ENCODE measurements at places on chromosomes 13 and 19.
A peak's percentile ranks its signal among the peaks of the same experiment; 100 is the strongest.

DNA sequence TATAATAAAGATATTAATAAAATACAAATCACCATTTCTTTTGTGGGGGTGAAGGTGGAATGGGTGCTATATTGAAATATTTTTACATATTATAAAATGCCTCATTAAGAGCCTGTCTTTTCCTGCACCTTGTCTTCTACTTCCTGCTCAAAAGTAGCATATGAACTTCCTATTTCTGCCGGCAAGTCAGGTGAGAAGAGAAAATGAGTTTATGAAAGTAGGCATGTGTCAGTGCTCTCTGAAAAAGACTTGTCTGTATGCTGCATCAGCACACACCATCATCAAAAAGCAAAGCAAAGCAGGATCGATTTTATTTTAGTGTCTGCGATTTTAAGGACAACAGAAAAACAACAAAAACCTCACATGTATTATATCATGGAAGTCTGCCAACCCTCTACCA is 114.2 kb downstream of the RAP2A start:
- peaks cover 7% of the 10 kb centered on the region for H3K27me3 ChIP-seq
- no peak overlapping the region for H3K4me3 ChIP-seq
- DNase-seq = no peak
- no peaks in the 10 kb centered on the region for H3K36me3 ChIP-seq
- H3K27ac ChIP-seq = no peak overlapping the region

GRCh38 chr13:41660411-41660810 is 203.1 kb downstream of the RGCC start:
- no peaks in the 10 kb centered on the region for H3K27me3 ChIP-seq
- H3K27ac ChIP-seq = no peak overlapping the region
- H3K36me3 ChIP-seq = peaks cover 3% of the 10 kb centered on the region
- no peak overlapping the region for H3K4me3 ChIP-seq
- H3K4me1 ChIP-seq = peaks cover 14% of the 10 kb centered on the region

GRCh38 chr13:111482126-111482525 is 161.7 kb downstream of the TEX29 start:
- no peak for DNase-seq
- no peak overlapping the region for H3K4me3 ChIP-seq
- H3K27me3 ChIP-seq = peaks cover 2% of the 10 kb centered on the region
- no peaks in the 10 kb centered on the region for H3K4me1 ChIP-seq
- H3K27ac ChIP-seq = no peak overlapping the region
- no peaks in the 10 kb centered on the region for H3K36me3 ChIP-seq

DNA sequence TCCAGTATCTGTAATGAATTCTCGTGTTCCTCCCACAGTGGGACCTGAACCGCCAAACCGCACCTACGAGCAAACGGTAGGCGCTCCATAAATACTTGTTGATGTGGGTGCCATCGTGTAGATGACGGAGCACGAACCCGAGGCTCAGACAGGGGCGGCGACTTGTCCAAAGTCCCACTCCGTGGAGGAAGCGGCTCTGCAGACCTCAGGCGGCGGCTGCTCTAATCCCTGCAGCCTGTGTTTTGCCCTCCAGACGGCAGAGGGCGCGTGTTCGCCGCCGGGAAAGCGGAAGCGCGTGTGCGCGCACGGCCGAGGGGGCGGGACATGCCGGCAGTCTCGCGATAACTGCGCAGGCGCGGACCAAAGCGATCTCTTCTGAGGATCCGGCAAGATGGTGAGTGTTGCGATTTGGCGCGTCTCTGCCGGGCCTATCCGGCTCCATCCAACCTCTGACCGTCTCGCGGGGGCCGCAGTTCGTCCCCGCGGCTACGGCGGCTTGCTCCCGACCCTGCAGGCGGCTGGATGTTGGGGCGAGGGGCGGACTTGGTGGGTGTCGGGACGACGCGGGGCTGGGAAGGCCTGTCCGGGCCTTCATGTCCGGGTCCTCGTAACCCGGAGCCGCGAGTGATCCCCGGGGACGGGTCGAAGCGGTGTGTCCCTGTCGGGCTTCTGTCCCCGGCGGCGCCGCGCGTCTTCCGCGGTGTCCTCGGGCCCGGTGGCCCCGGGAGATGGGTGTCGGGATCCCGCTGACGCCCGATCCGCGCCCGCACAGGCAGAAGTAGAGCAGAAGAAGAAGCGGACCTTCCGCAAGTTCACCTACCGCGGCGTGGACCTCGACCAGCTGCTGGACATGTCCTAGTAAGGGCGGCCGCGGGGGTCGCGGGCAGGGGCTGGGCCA is at the start of gene RPS15:
TSS of gene RPS15 (plus strand) at position 362 of the 898 bp plus-strand sequence. CDS start at position 392, 30 bp downstream.
- no peaks in the 10 kb centered on the region for H3K27me3 ChIP-seq
- H3K4me1 ChIP-seq = peaks cover 29% of the 10 kb centered on the region
- H3K27ac ChIP-seq = peak within 1 kb of the TSS; percentile 99
- H3K36me3 ChIP-seq = peaks cover 48% of the 10 kb centered on the region

GRCh38 chr13:84118839-84119409 is 236.7 kb upstream of the SLITRK1 start:
- no peaks in the 10 kb centered on the region for H3K4me1 ChIP-seq
- H3K27ac ChIP-seq = no peak overlapping the region
- no peaks in the 10 kb centered on the region for H3K36me3 ChIP-seq
- H3K4me3 ChIP-seq = no peak overlapping the region
- peaks cover 4% of the 10 kb centered on the region for H3K27me3 ChIP-seq
